AG08395 (cell line): ENCODE measurements at places on chromosomes 16 and 17.

DNA sequence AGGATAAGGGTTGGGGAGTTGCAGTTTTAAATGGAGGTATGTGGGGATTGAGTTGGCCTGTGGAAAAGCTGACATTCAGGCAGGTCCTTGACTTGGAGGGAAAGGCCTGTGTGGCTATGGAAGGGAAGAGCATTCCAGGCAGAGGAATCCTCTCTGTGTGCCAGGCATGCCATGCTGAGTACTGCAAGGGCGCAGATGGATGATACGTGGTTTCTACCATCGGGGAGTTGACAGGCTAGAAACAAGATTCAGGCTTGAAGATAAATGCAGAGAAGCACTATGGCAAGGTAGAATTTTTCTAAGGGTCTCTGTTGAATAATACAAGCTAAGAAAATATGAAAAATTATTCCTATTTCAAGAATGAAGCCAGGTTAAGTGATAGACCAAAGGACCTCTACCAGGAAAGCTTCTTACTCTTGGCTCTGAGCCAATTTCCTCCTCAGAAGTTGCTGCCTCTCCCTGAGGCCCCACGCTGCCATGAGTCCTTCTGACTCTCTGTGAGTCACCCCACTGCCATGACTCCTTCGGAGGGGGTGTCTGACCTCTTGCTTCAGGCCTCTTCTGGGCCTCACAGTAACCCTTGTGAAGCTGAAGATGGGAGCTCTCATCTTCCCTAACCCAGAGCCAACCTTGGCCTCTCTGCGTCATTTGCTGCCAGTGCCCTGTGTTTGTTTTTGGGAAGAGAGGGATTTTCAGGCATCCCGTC is 75.8 kb downstream of the WNT3 start:
- peak; percentile 85 for DNase-seq

GRCh38 chr16:71771571-71771970 is 37.1 kb downstream of the AP1G1 start:
- no peak for DNase-seq

- DNase-seq: no peak
Observed at GRCh38 chr16:87996962-87997880, 46.0 kb downstream of the BANP start.

- DNase-seq: no peak
Observed at GRCh38 chr17:53724726-53725125, 98.0 kb upstream of the KIF2B start.

DNA sequence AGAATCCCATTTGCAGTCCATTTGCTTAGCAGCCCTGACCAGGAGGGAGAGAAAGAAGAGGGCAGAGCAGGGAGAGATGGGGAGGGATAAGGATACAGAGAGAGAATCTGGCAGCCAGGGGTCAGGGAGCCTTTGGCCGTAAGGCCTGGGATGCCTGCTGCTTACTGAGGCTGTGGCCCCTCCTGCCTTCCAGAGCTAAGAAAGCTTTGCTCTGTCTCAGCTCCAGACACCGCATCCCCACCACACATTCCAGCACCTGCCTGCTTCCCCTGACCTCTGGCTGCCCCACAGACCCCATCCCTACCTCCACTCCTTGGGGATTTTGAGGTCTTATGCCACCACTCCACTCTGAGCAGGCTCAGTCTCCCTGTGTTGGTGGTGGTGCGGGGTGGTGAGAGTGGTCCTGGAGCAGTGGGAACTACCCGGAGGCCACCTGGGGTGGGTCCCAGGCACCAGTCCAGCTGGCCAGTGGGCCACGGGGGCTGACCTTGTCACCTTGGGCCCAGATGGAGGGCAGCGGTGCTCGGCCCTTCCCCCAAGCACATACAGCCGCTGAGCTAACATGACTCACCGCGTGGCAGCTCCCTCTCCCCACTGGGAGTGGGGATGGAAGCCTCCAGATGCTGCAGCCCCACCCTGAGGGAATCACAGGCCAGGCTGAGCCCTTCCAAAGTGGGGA is 58.3 kb downstream of the RAI1 start:
- DNase-seq: peak; percentile 85

DNA sequence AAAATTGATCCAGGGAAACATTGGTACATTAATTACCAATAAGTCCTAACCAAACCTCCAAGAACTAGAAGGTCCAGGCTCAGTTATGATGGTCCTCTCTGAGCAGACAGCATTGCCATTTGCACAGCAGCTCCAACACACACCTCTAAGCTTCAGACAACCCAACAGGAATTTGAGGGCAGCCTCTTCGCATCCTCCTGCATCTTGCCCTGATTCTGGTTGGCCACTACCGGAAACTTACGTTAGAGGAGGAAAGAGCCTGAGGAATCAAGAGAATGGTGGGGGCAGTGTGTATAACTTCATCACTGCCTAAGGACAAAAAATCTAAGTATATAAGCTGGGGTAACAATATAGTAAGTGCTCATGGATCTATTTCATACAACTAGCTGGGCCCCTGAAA is 15.7 kb downstream of the FAM117A start:
- DNase-seq: no peak

GRCh38 chr16:29806099-29806579 is at the start of gene MAZ:
MAZ (plus strand) TSS chr16:29806529; CDS start chr16:29806702, 173 bp downstream.
- no peak for DNase-seq

GRCh38 chr16:58127033-58127556 is 2.1 kb downstream of the CFAP20 start:
- DNase-seq: peak; percentile 45

GRCh38 chr17:29640413-29640812 is 17.7 kb upstream of the CORO6 start:
- peak; percentile 28 for DNase-seq

DNA sequence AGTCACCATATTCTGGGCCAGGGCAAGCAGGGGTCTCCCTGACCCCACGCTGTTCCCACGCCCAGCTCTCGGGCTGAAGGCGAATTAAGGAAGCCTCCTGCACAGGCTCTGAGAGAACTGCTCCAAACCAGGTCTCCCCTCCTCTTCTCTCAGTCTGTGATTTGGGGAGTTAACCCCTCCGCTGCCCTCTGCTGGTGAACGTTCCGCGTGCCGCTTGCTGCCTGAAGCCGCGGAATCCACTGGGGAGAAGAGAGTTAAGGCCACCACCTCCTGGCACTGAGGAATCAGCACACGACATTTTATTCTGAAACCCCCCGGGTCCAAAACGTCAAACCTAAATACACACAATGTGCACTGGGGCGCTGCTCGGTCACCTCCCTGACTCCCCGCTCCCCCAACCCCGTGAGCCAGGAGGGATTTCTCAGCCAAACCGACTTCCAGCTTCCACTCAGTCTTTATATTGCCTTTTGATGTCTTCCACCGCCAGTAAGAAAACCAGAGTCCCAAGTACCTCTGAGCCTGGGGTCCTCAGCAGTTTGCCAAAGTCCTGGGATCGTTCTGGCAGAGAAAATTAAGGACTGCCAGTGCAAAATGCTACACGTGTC is 54.4 kb upstream of the RCVRN start:
- DNase-seq: peak; percentile 79

GRCh38 chr17:76124582-76125390 is 16.3 kb downstream of the FOXJ1 start:
- DNase-seq: no peak

DNA sequence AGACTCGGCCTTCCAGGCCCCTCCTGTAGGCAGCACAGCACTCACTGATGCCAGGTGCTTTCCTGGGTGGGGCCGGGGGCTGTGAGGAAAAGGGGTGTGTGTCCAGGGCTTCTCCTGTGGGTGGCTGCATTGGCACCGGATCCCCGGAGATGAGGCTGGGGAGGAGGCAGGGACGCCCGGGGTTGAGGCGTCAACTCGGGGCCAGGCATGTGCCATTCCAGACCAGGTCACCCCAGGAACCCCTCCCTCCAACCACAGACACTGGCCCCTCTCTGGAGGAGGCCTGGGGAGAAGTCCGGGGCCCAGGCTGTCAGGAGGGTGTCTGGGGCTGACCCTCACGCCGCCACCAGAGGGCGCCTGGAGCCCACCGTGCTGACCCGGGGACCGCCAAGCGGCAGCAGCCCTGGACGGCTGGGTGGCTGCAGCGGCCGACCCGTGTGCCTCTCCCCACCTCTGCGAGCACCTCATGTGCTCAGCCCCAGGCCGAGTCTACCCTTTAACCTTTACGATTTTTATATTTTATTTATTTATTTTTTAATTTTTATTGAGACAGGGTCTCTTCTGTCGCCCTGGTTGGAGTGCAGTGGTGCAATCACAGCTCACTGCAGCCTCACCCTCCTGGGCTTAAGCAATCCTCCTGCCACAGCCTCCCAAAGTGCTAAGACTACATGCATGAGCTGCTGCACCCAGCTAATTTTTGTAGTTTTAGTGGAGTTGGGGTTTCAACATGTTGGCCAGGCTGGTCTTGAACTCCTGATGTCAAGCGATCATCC is 3.2 kb upstream of the METRN start:
- DNase-seq: peak; percentile 90

DNA sequence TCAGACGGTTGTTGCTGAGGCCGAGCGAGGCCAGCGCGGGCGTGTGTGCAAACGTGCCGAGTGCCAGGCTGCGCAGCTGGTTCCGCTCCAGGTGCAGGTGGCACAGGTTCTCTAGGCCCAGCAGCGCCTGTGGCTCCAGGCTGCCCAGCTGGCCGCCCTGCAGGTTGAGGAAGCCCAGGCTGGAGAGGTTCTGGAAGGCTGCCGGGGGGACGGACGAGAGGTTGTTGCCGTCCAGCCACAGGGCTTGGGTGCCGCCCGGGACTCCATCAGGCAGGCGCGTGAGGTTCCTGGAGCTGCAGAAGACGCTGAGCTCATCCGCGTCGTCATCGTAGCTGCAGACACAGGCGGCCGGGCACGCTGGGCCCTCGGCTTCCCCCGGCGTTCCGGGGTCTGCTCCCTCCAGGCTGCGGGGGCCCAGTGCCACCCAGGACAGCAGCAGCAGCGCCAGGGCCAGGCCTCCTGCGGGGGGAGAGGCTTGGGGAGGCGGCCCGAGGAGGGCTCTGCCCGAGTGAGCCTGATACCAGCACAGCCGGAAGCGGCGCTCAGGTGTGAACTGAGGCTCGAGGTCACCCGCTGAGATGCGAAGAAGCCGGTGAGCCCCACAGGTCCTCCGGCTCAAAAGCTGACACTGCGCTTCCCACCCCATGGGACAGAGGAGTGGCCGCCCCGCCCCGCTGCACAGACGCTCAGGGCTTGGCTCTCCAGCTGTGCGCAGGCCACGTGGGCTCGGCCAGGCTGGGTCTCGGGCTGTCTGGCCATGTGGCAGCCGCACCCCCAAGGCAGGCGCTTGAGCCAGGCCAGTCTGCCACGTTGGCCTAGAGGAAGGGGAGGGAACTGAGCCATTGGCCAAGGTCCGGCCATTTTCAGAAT is 1.3 kb downstream of the IGFALS start:
- DNase-seq: no peak

DNA sequence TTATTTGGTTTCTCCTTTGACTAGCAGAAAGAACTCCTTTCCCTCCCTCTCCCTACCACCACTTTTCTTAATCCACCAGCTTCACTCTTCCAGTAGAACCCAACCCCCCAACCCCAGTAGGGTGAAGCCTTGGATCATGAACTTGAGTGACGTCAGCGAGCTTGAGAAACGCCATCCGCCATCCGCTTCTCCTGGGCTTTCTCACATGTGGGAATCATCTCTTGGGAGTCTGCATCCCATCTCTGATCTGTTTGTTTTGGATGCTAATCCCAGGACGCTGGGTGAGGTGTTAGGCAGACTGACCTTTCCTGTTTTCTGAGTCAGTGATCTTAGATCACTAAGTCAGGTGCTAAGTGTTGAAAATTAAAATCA is 16.0 kb upstream of the SOX9 start:
- DNase-seq: no peak

GRCh38 chr16:22734368-22734767 is 79.6 kb upstream of the HS3ST2 start:
- no peak for DNase-seq

DNA sequence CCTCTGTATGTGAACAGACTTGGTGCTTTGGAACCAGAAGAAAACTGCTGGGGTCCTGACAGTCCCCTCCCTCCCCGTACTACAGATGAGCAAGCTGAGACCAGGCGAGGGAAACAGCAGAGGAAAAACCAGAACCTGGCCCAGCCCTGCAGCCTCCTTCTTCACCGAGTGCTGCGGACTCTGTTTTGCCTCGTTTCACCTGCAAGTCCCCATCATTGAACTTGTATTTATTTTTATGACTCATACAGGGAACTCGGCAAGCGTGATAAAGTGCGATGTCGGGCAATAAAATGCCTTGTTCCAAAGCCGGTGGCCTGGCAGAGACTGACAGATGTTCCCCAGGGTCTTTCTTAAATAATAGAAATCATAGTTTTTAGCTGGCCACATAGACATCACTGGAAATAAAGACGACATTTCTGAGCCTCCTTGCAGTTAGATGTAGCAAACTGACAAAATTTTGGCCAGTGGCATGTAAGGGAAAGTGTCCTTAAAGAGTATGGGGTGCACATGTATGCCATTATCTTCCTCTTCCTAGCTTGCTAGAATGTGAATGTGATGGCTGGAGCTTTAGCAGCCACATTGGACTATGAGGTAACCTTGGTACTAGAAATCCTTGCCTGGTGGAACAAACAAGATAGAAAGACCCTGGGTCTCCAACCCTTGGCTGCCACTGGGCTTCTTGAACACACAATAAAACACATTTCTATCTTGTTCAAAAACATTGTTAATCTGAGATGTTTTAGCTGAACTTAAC is 128.6 kb downstream of the IRF8 start:
- DNase-seq: no peak

DNA sequence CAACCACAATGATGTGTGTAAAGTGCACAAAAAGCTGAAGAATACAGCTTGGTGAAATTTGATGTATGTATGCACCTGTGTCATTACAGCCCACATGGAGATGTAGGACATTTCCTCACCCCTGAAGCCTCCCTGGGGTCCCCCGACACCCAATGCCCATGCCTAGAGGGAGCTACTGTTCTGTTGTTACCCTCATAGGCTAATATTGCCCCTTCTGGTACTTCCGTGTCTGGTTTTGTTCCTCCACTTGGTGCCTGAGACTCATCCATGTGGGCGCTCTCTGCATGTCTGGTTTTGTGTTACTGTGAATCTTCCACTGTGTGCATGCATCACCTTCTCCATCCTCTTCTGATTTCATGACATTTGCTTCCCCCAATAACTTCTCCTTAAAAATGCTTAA is 18.6 kb downstream of the TNFRSF13B start:
- DNase-seq: no peak

- DNase-seq: no peak
Observed at GRCh38 chr16:69031877-69032301, 73.6 kb upstream of the HAS3 start.

DNA sequence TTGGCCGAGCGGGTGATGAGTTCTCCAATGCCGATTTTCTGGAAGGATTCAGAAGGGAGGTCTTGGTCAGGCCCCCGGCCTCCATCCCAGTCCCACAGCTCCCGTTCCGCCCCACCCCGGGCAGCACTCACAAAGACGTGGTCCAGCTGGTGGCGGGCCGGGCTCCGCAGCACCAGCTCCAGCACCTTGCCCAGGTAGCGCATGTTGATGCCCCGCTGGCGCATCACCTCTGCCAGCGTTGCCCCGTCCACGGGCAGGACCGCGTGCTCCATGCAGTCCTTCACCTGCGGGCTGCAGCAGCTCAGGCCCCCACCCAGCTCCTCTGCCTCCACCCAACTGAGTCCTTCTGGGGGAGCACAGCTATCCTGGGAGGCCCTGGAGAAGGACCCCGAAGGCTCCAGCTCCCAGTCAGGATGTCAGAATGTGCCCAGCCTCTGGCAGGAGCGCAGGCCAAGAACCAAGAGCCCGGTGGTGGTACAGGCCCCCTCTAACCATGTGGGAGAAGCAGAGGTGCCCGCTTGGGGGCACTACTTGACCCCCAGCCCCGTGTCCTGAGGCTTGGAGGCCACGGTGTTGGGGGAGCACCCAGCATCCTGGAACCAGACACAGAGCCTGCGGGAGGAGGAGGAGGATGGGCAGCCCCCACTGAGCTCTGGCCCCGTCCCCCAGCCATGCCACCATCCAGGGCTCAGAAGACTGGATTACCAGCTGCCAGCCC is 16.2 kb downstream of the CLUH start:
- no peak for DNase-seq
